ENCODE measurements at places on chromosomes 6 and 20.

- DNase-seq, result no peak
These were observed 5.5 kb downstream of the BTN2A2 start for GRCh38 chr6:26388441-26388840.

GRCh38 chr20:33636776-33637175 lies 25.4 kb upstream of the C20orf144 start:
- no peak for DNase-seq

- DNase-seq, result no peak
These were observed 42.3 kb upstream of the GATA5 start for GRCh38 chr20:62517901-62518610.

GRCh38 chr20:19129976-19130612 lies 82.3 kb upstream of the SLC24A3 start:
- DNase-seq, result no peak

DNA sequence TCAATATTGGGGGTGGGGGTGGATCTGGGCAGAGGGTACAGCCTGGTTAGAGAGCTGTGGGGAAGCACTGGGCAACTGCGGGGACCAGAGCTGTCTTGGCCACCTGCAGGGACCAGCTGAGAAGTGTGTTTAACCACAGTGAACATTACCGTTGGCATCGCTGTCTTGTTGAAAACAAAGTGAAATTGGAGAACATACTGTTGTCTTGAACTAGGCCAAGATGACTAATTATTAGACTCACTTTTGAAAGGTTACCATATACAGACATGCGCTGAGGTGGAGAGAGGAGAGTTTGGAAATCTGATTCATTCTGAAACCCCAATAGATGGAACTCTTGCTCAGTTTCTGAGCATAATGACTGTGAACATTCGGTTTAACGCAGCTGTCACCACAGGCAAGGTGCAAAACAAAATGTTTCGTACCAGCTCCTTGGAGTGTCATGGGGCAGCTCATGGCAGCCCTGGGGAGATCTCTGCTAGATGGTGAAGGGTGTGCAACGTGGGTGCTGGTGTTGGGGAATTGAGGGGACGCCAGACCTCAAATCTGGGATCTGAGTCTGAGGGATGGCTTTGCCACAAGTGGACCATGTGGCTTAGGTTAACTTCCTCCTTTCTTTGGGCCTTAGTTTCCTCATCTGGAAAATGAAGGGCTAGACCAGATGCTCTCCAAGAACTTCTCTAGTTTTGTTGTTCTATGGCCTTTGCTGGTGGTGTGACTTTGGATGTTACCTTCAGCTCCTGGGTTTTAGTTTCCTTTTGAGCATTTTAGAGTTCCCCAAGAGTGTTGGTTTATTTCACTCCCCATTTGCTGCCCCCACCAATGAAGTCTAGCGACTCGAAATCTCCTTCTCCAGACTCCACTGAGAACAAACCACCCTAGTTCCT lies 24.6 kb upstream of the GTSF1L start:
- DNase-seq, result no peak

GRCh38 chr6:156918647-156919046 lies 141.5 kb downstream of the ARID1B start:
- DNase-seq, result no peak

GRCh38 chr6:128632131-128632530 lies 111.7 kb upstream of the PTPRK start:
- DNase-seq, result no peak

DNA sequence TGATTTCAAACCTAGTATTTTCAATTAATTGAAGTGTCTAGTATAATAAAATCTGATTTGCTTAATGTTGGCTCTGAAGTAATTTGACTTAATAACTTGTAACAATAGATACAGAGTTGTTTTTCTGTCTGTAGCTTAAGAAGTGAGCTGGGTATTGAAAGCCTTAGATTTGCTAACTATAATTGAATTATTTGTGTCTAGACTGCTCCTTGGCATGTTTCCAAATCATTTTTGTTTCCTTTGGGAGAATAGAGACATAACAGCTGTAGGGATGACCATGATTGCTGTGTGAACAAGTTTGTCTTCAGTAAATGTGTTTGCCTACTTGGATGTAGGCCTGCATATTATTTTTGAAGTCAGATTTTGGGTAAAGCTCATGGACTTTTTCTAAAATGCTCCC lies 115.4 kb downstream of the SCAF8 start:
- no peak for DNase-seq

DNA sequence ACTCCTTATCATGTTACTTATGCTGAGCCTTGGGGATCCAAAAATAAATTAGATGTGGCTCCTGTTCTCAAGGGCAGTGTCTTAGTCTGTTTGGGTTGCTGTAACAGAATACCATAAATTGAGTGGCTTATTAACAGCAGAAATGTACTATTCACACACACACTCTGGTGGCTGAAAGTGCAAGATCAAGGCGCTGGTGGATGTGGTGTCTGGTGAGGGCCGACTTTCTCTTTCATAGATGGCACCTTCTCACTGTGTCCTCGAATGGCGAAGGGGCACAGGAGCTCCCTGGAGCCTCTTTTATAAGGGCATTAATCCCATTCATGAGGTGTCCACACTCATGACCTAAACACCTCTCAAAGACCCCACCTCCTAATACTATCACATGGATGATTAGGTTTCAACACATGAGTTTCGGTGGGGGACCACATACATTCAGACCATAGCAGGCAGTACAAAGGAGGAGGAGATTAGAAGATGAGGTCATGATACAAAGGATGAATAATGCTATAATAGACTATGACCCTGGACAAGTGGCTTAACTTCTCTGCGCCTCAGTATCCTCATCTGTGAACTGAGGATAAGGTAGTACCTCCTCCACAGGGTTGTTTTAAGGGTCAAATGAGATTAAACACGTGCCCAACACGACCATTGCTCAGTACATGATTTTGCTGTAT lies 34.1 kb downstream of the RPP40 start:
- no peak for DNase-seq
